ENCODE measurements at places on chromosomes 4 and X.

- no peak overlapping the region for H3K27ac ChIP-seq
- H3K36me3 ChIP-seq: no peaks in the 10 kb centered on the region
- no peaks in the 10 kb centered on the region for H3K27me3 ChIP-seq
- H3K4me1 ChIP-seq: no peaks in the 10 kb centered on the region
- H3K4me3 ChIP-seq: no peak overlapping the region
Observed at GRCh38 chr4:42519803-42520417, 122.6 kb downstream of the SHISA3 start.

- no peak for DNase-seq
- H3K4me3 ChIP-seq: no peak overlapping the region
- H3K27me3 ChIP-seq: no peaks in the 10 kb centered on the region
- no peaks in the 10 kb centered on the region for H3K36me3 ChIP-seq
Observed at GRCh38 chr4:135508006-135508714, 1306.6 kb upstream of the PABPC4L start.

DNA sequence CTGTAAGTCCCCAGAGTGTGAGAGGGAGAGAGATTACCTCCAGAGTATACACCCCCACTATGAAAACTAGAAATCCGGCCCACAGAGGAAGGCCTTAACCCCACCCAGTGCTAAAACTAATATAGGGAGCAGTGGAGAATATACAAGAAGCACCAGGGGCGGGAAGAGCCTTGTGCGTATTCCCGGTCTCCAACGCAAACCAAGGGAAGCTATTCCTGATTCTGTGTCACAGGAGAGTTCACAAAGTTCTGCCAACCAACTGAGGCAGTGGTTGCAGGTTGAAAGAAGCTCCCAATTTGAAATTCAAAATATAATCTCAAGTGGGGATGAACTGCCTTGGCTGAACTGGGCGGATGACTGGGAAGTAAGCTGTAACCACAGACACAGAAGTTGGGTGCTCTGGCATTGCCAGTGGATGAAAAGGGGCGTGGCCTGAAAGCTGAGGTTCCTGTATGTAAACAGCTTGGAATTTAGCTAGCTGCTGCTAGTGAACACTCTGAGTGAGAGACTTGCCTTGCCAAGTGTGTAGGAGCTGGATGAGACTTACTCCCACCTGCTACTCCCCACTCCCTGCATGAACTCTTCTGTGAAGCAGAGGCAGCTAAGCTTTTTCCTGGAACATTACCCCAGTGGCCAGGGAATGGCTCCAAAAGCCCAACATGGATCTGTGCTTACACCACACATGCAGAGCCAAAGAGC lies 32.7 kb downstream of the ELF2 start:
- DNase-seq: no peak
- H3K27ac ChIP-seq: no peak overlapping the region
- no peaks in the 10 kb centered on the region for H3K4me1 ChIP-seq
- no peaks in the 10 kb centered on the region for H3K36me3 ChIP-seq
- H3K27me3 ChIP-seq: no peaks in the 10 kb centered on the region
- no peak overlapping the region for H3K4me3 ChIP-seq

- H3K4me3 ChIP-seq: no peak overlapping the region
- no peaks in the 10 kb centered on the region for H3K36me3 ChIP-seq
- no peaks in the 10 kb centered on the region for H3K27me3 ChIP-seq
Observed at GRCh38 chr4:8591626-8592365, 769 bp upstream of the CPZ start.

DNA sequence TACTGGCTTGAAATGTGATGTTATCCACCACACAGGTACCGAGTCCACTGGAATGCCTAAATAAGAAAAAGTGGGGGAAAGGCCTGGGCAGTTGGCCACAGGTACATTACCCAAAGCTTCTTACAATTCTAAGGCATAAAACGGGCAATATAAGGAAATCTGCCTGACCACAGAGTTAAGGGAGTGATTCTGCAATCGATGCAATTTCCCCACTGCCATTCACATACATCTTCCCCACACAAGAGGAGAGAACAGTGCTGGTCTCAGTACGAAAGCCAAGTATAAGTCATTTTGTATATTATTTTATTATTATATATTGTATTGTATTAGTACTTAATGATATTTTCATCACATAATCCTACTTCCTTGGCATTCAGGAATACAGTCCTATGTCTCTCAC lies 30.6 kb downstream of the RFC1 start:
- no peak overlapping the region for H3K4me3 ChIP-seq
- no peak overlapping the region for H3K27ac ChIP-seq
- no peaks in the 10 kb centered on the region for H3K4me1 ChIP-seq
- DNase-seq: no peak
- no peaks in the 10 kb centered on the region for H3K27me3 ChIP-seq

DNA sequence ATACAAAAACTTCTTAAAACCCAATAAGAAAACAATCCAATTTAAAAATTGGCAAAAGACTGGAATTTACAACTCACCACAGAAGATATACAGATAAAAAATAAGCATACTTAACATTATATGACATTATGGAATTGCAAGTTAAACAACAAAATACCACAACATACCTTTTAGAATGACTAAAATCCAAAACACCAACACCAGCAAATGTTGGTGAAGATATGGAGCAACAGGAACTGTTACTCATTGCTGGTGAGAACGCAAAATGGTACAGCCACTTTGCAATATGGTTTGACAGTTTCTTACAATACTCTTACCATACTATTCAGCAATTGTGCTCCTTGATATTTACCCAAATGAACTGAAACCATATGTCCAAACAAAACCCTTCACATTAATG lies 112.4 kb downstream of the ADGRL3 start:
- no peaks in the 10 kb centered on the region for H3K36me3 ChIP-seq
- no peak overlapping the region for H3K27ac ChIP-seq
- no peaks in the 10 kb centered on the region for H3K4me1 ChIP-seq
- no peaks in the 10 kb centered on the region for H3K27me3 ChIP-seq

DNA sequence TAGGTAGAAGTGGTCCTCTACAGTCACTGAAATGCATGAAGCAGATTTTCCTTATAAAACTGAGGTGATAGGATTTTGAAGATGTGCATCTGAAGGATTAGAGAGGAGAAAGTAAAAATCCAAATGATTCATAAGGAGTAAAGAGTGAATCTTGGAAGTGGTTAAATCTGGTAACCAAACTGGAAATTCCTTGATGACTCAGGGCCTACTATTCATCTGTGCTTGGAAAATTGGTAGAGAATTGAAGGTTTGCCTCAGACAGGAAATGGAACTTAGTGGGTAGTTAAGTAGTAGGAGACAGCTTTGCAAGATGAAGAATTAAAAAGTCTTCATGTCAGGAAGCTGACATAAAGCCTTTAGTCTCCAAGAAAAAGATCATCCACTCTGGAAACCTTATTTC lies 368.9 kb upstream of the CTSO start:
- no peaks in the 10 kb centered on the region for H3K27me3 ChIP-seq
- H3K4me1 ChIP-seq: no peaks in the 10 kb centered on the region
- no peak overlapping the region for H3K27ac ChIP-seq
- peak; percentile 42 for DNase-seq
- no peak overlapping the region for H3K4me3 ChIP-seq

DNA sequence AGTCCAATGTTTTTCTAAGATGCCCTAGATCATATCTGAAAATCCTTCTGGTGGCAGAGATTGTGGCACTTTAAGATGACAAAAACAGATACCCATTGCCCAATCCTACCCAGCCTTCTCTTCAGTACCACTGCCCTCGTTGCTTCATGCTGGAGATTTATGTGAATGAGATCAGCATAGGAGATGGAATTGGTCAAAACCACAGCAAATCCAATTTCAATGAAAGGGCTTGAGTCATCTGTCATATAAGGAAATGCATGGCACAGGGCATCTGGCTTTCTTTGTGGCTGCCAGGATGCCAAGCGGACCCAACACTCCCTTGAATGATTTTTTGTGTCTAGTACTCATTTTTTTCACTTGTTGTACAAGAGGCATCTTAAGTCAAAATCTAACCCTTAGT lies 16.8 kb downstream of the AFF2 start:
- no peak overlapping the region for H3K27ac ChIP-seq
- DNase-seq: no peak
- H3K36me3 ChIP-seq: no peaks in the 10 kb centered on the region
- no peak overlapping the region for H3K4me3 ChIP-seq
- H3K27me3 ChIP-seq: no peaks in the 10 kb centered on the region

All from Panc1 (cell line).